ENCODE measurements at places on chromosomes 4 and X.

- no peak for DNase-seq
Measured at GRCh38 chrX:63785708-63786040, 660 bp upstream of the ARHGEF9 start.

DNA sequence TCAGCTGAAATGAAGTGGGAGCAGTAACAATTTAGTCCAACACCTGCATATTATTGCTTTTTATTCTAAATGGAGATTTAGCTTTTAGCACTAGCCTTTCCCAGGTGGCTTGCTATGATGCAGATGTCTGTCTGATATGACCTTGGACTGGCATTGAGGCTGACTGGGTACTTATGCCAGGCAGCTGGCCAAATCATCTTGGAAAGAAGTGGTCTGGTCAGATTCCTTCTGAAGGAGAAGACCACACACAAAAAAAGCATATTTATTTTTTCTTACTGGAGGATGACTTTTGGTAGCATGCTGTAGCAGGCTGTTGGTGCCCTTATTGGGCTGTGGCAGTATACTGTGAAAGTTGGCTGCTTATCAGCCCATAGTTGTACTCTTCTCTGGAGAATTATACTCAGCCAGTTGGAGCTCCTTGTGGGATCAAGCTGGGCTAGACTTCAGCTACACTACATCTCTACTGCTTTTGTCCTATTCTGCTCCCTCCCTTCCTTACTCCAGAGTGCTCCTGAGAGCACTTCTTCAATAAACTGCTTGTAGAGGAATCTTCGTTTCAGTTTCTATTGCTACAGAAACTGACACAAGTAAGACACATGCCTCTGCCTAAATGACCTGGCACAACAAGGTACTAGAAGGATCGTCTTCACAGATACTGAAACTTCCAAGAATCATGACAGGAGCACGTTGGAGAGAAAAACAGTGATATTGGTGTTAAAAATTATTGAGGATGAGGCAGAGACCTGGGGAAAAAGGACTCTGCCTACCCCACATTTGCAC, 196.8 kb upstream of the RPS6KA3 start:
- DNase-seq: no peak

- no peak for DNase-seq
Measured at GRCh38 chrX:25156323-25156722, 140.6 kb upstream of the ARX start.

DNA sequence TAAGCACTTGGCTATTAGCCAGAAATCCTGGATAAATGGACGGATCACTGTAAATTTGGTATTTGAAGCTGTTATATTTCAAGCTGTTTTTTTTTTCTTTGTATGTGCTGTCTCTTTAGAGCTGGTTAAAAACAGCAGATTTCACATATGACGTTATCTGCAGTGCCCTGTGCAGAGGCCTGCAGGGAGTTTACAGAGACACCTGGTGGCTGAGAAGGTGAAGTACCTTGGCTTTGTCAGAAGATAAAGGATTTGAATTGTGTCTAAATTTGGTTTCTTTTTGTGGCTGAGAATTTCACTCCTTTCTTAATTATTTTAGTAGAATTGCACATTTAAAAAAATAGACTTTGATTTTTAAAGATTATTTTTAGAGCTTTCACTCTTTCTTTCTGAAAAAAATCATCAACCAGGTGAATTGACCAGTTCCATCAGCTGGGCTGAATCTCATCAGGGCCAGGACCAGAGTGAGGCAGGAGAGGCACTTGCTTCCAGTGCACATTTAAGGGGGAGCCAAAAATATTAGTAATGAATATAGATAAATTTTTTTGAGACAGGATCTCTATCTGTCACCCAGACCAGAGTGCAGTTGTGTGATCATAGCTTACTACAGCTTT, 9.6 kb upstream of the CHRNA9 start:
- peak; percentile 23 for DNase-seq

GRCh38 chr4:54274795-54275665, 45.9 kb downstream of the PDGFRA start:
- no peak for DNase-seq

GRCh38 chr4:142416121-142416520, 430.0 kb downstream of the INPP4B start:
- DNase-seq: no peak

DNA sequence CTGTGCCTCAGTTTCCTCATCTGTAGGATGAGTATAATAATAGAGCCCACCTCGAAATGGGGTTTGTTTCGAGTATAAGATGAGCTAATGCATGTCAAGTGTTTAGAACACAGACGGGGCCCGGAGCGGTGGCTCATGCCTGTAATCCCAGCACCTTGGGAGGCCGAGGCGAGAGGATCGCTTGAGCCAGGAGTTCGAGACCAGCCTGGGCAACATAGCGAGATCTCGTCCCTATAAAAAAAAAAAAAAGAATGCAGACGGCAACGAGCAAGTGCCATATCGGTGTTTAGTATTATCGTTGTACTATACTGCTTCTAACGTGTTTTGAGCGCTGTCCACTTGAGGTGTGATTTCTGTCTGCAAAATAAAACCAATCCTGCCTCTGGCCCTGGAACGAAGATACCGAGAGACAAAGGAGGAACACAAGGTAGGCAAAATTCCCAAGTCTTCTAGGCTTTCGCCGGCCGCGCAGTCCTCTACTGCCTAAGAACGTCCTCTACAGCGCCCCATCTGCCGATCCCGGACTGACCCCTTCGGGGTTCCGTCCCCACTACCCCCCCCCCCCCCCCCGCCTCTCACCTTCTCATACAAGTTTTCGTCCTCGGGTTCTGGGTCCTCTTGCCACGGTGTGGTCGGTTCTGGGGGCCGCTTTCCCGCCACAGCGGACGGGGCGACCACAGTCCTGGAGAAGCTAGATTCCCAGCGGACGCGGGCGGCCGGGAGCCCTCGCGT, 442 bp downstream of the NDUFB11 start:
- peak; percentile 52 for DNase-seq

GRCh38 chr4:57640391-57641100, 530.4 kb upstream of the IGFBP7 start:
- DNase-seq: no peak

- DNase-seq: no peak
Measured at GRCh38 chr4:138512756-138513155, 270.6 kb upstream of the SLC7A11 start.

DNA sequence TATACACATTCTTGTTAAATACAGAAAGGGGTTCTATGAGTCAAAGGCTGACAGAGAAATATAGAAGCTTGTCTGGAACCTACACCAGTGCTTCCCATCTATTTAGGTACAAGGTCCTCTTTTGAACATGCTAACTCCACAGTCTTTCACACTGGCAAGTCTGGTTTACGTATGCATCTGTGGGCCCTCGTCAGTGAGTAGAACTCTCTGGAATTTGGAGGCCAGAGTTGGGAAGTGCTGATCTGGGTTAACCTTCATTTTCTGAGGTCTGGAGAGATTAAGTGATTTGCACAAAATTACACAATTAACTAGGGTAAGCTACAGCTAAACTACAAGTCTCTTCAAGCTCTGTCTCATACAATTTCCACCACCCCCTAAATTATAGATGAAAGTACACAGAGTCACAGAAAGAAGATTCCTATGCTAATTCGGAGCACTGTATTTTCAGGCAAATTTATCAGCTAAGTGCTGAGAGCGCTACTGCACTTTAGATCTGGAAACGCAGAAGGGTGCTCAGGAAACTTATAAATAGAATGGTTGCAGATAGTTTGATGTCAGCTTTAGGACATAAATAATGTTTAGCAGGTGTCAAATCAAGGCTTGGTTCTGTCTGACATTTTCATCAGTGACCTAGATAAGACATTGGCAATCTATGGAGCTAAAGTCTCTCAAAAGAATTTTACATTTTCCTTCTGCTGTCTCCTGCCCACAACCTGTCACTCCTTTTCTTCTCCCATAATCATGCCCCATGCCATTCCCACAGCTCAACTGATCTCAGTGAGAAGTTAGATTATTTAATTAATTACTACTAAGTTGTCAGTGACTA, 43.0 kb upstream of the PDLIM5 start:
- DNase-seq: no peak

GRCh38 chrX:150935467-150935866, 37.0 kb upstream of the CD99L2 start:
- DNase-seq: no peak

DNA sequence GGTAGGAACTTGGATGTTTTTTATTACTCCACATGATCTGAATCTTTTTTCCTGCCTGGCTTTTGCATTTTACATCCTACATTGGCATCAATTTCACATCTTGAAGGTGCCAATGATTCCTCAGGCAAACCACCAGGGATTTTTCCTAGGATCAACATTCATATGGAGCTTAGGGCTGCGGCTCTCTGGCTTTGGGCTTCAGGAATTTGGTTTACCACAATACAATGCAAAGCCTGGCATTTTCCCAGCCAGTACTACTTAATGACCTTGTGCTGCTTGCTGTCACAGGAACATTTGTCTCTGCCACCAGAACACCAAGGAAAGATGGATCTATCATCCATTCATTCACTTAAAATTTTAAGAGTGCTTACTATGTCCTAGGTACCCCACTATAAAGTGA, 180.7 kb downstream of the PDGFC start:
- DNase-seq: no peak

GRCh38 chr4:41750626-41751448, 2.3 kb upstream of the PHOX2B start:
- DNase-seq: no peak

DNA sequence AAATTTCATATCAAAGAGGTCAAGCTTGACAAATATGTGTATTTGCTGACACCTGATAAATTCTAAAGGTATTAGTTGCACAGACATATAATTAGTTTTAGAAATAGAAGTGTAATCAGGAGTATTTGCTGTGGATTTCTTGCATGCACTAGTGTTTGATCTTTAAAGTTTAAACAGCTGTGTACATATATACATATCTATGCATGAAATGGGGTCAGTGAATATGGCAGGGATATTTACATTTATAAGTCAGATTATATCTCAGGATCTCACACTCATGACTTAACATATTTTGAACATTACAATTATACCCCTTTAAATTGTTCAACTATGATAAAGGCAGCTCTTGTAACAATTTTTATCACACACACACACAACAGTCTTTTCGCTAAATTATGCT, 547.4 kb upstream of the ACTRT1 start:
- DNase-seq: no peak

GRCh38 chr4:184833046-184833838, 7.5 kb upstream of the ACSL1 start:
- DNase-seq: no peak

- DNase-seq: no peak
Measured at GRCh38 chrX:98939456-98939855, 1470.6 kb downstream of the PCDH19 start.

DNA sequence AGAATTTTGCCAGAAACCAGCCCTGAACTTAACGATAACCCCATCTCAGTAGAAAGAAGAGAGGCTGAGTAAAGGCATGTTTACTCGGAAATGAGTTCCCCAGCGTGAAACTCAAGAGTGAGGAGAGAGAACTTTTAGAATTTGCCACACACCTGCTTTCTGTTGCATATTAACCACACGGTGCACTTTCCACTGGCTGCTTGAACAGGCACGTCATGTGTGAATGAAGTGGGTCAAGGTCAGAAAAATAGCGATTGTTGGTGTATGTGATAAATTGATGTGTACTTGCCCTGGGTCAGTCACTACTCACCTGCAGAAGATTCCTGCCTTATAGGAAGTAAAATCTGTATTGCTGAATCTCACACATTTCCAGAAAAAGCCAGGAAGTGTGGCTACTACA, 395.7 kb downstream of the TRIML1 start:
- DNase-seq: no peak

DNA sequence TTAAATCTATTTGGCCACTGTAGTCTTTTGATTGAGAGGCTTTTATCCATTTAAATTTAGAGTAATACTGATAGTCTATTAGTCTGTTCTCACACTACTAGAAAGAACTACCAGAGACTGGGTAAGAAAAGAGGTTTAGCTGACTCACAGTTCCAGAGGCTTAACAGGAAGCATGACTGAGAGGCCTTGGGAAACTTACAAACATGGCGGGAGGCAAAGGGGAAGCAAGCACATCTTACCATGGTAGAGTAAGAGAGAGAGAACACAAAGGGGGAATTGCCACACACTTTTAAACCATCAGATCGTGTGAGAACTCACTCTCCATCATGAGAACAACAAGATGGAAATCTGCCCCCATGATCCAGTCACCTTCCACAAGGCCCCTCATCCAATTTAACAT, 410.9 kb downstream of the PDGFC start:
- DNase-seq: no peak

GRCh38 chr4:113955948-113956347, 23.5 kb downstream of the ARSJ start:
- no peak for DNase-seq

DNA sequence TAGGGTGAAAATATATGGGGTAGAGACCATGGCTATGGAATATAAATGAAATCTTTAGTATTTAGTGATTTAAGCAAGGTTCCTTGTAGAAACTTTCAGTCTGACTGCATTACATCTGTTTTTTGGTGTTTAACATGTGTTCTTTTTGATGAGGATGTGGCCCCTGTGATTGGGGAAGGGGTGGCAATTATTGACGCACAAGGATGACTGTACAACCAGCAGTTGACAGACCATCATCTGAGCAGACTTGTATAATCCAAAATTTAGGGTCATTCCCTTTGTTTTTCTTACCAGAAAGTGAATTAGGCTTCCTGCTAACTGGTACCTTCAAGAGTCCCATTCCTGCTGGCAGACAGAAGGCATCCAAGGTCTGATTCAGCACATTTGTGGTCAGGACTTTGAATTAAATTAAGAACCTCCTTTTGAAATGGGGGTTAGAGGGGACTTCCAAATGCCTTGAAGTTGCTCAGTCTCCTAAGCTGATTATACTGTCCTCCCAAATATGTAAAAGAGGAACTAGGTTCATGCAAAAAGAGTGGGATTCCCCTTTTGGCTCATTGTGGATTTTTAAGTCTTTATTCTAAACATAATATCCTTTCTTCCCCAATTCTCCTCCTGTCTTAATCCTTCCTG, 112.4 kb upstream of the CXCL13 start:
- DNase-seq: no peak
